ENCODE measurements at places on chromosomes 12 and 14.

- DNase-seq: no peak
Observed at GRCh38 chr12:13980538-13981295, 685 bp downstream of the GRIN2B start.

- no peak for DNase-seq
Observed at GRCh38 chr12:122593910-122594309, 66.9 kb downstream of the KNTC1 start.

DNA sequence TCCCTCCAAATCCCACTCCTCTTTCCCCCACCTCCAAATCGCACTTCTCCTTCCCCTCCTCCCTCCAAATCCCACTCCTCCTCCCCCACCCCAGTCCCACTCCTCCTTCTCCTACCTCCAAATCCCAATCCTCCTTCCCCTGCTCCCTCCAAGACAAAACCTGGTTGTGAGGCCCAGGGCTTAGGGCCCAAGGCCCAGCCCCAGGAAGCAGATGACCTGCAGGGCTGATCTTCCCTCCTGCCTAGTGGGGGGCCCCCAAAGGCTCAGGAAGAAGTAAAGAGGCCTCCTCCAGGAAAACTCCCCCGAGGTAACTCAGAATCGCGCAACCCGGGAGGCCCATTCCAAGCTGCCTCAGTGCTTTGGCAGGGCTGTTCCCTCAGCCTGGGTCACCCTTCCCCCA lies 34.4 kb downstream of the NCOR2 start:
- no peak for DNase-seq

- peak; percentile 75 for DNase-seq
Observed at GRCh38 chr12:118135788-118136558, at the start of gene PEBP1. Gene PEBP1, plus strand, starts transcription at chr12:118136124. Its CDS starts 86 bp downstream, at chr12:118136210.

GRCh38 chr12:100936661-100937060 lies 142.1 kb downstream of the ANO4 start:
- DNase-seq: no peak

DNA sequence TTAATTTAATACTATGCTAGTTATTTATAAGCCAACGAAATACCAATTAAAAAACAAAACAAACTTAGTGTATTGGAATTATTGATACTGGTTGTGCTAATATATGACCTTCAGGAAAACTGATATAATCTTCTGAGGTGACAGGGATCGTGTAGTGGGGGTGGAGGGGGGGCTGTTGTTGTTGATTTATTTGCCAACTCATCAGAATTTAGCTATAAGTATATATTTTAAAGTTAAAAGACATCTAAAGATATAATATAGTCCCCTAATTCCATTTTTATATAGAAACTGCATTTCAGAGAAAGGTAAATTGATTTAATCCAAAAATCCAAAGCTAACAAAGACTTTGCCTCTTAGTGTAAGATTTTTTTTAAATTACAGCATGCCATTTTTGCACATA lies 210.5 kb downstream of the LRRK2 start:
- DNase-seq: no peak

DNA sequence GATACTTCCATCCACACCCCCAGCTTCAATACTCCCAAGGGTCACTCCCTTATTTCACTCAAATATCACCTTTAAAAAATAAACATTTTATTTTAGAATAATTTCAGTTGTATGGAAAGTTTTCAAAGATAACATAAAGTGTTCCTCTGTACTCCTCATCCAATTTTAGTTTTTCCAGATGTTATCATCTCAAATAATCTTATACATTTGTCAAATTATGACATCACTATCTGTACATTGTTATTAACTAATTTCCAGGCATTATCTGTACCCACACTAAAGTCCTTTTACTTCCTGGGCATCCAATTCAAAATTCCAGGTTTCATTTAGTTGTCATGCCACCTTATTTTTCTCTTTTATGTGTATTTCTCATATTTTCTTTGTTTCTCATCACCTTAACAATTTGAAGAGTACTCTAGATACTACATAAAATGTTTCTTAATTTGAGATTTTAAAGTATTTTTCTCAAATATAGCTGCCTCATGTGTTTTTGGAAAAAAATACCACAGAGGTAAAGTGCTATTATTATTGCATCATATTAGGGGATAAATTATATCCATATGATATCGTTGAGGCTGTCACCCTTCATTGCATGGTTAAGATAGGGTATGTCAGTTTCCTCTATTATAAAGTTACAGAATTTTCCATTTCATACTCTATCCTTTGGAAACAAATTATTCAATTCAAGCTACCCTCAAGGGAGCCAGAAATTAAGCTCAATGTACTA lies 571.0 kb downstream of the SLC6A15 start:
- no peak for DNase-seq

GRCh38 chr12:28794211-28794610 lies 354.9 kb upstream of the FAR2 start:
- peak; percentile 20 for DNase-seq

- DNase-seq: no peak
Observed at GRCh38 chr14:61344437-61345150, 23.2 kb downstream of the PRKCH start.

DNA sequence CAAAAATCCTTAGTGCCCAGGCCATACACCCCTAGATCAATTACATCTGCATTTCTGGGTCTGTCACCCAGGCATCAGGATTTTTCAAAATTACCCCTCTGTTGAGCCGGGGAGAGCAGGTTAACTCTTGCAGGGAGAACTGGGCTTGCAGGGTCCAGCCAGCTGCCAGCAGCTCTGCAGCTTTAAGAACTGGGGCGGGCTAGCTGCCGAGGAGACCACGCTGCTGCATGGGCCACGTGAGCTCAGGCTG lies at the start of gene DGLUCY:
DGLUCY (plus strand) TSS at position 245 of the 250 bp plus-strand sequence. CDS start 46,222 bp downstream, outside the sequence.
- peak; percentile 36 for DNase-seq

- no peak for DNase-seq
Observed at GRCh38 chr14:55388160-55388559, 23.5 kb downstream of the ATG14 start.

DNA sequence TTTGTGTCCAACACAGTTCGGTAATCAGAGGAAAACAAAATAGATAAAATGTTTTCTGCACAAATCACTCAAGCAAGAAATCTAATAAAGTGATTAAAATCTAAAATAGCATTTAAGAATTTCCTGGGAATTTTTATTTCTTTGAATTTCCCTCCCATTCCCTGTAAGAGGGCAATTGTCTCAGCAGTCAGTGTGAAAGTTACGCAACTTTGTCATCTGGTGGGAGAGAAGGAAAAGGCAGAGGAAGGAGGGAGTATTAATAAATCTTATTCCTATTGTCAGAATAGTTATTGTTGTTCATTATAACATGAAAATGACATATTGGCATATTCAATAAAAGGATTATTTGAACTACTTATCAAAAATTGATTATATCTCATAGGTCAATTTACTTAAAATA lies 464.9 kb downstream of the PRKD1 start:
- DNase-seq: no peak

- no peak for DNase-seq
Observed at GRCh38 chr12:23426328-23426727, 523.1 kb downstream of the SOX5 start.

- peak; percentile 66 for DNase-seq
Observed at GRCh38 chr14:67618617-67619063, 1.1 kb upstream of the ARG2 start.

DNA sequence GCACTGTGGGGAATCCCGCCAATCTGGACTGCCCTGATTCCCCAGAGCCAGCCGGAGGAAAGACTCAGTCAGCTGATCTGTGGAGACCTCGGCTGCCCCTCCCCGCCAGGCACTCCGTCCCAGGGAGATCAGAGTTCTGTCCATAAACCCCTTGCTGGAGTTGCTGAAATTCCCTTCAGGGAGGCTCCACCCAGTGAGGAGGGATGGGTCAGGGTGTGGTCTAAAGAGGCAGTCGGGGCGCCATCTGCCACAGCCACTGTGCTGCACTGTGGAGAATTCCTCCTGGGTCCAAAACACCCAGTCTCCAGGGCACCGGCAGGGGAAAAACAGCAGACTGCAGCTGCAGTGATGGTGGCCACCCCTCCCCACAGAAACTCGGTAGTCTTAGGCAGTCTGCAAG lies 1922.3 kb upstream of the FLRT2 start:
- DNase-seq: no peak

DNA sequence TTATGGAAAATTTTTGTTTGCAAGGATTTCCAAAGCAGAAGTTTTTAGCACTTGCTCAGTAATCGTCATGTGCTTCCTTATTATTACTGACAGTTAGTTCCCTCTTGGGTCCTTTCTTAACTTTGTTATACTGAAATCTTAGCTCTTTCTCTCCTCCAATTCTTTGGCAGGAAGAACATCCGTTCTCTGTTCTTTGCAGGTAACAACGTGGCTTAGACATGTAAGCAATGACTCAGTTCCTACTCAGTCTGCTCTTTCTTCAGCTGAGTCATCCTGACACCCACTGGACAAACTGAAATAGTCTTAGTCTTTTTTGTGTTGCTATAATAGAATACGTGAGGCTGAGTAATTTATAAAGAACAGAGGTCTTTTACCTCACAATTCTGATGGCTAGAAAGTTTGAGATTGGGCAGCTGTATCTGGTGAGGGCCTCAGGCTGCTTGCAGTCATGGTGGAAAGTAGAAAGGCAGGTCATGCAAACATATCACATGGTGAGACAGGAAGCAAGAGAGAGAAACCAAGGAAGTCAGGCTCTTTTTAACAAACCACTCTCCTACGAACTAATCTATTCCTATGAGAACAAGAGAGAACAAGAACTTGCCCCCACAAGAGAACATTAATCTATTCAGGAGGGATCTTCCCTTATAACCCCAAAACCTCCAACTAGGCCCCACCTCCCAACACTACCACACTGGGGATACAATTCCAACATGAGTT lies 49.2 kb downstream of the TESPA1 start:
- DNase-seq: peak; percentile 20

GRCh38 chr12:65657635-65658034 lies 166.6 kb upstream of the HMGA2 start:
- DNase-seq: no peak

GRCh38 chr12:52246720-52247621 lies 13.9 kb downstream of the KRT7 start:
- no peak for DNase-seq

DNA sequence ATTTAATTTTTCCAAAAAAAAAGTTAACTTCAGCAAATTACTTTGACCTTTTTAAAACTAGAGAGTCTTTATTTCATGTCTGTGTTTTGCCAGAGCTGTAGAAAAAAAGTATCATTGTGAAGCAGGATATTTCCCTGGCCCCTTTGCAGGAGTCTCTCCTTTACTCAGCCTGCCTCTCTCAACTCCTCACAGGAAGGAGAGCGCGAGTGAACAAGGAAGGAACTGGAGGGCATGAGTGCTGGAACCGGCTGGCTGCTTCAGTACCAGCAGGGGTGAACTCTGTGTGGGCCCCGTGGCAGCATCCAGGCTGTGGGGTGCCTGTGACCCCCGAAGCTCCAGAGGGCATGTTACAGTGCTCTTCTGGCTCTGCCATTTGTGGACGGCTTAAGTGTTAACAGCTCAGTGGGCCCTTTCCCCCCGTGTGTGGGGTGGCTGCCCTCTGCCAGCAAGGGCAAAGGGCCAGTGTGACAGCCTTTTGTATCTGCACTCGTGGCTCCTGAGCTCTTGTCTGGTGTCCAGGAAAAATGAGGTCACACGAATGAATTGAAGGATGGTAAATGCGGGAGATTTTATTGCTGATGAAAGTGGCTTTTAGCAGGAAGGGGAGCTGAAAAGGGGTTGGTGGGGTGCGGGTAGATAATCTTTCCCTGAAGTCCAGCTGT lies 76.6 kb upstream of the KCNH3 start:
- no peak for DNase-seq

DNA sequence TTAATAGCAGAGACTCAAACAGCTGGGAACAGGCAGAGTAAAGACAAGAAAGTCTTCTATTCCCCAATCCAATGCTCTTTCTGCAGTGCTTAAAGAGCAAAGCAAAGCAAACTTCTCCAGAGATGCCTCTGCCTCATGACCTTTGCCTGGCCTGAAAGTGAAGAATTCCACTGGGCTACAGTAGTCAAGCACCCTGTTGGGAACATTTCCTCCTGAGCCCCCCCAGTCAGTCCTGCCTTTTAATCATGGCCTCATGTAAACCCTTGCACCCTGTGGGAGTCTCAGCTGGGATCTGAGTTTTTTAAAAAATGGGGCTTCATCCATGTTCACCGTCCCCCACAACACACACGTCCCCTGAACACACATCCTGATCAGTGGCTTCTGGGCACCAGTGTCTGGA lies 62.7 kb upstream of the TSPAN11 start:
- no peak for DNase-seq

GRCh38 chr12:103422746-103423515 lies 72.8 kb downstream of the C12orf42 start:
- DNase-seq: no peak

GRCh38 chr12:90925562-90925961 lies 29.4 kb downstream of the CCER1 start:
- DNase-seq: no peak

DNA sequence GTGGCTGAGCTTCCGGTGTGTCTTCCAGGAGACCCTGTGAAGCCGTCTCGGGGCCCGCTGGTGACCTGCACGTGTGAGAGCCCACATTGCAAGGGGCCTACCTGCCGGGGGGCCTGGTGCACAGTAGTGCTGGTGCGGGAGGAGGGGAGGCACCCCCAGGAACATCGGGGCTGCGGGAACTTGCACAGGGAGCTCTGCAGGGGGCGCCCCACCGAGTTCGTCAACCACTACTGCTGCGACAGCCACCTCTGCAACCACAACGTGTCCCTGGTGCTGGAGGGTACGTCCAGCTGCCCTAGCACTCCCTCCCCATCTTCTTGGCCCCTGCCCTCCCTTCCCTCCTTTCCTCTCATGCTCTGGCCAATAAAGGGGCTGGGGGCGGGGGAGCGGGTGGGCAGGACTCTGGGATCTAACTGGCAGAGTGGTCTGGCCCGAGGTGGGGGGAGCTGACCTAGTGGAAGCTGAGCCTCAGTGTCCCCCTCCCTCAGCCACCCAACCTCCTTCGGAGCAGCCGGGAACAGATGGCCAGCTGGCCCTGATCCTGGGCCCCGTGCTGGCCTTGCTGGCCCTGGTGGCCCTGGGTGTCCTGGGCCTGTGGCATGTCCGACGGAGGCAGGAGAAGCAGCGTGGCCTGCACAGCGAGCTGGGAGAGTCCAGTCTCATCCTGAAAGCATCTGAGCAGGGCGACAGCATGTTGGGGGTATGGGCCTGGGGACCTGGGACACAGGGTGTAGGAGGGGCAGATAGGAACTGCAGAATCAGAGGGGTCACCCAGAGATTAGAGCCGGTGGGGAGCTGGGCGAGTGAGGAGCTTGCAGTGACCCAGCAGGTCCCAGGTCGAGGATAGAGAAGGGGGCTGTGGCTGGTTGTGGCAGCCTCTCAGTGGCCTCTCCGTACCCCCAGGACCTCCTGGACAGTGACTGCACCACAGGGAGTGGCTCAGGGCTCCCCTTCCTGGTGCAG lies 6.0 kb downstream of the ACVRL1 start:
- DNase-seq: no peak

GRCh38 chr12:122467983-122468382 lies 32.7 kb downstream of the ZCCHC8 start:
- no peak for DNase-seq

DNA sequence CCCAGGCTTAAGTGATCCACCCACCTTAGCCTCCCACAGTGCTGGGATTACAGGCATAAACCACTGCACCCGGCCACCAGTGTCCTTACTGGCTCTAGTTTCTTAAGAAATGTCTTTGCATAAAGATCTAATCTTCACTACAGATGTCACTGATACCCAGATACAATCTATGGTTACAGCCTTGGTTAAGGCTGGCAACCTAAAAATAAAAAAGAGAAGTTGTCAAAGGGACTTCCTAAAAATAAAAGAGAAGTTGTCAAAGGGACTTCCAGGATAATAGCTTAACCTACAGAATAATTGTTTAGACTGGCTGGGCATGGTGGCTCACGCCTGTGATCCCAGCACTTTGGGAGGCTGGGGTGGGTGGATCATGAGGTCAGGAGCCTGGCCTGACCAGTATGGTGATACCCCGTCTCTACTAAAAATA lies 27.6 kb downstream of the ETFBKMT start:
- no peak for DNase-seq
